ENCODE measurements at places on chromosomes 13 and 19.
A peak's percentile ranks its signal among the peaks of the same experiment; 100 is the strongest.

DNA sequence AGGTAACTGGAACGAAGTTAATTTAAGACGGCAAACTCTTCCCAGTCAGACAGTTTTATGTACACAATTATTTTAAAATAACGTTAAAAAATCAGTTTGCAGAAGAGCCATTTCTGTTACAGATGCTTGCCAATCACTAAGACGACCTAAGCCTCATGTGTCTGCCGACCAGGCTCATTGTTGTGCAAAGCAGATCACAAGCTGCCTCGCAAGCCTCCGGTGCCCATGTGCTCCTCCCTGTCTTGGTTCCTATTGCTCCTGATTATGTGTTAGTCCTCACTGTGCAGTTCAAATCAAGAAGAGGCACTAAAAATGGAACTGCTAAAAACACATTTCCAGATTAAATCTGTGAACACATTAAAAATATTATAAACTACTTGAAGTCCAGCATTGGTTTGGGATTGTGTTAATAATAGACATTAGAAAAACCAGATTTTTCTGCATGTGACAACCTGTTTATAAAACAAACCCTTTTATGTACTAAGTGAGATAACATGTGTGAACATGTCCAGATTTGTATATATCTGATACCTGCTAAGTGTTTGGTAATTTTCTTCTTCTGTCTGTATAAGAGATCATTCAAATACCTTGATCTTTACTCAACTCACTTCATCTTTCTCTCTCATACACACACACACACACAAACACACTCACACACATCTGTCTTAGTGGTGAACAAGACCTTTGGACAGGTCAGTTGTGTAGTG lies 81.9 kb upstream of the SLC15A1 start:
- DNase-seq = no peak

DNA sequence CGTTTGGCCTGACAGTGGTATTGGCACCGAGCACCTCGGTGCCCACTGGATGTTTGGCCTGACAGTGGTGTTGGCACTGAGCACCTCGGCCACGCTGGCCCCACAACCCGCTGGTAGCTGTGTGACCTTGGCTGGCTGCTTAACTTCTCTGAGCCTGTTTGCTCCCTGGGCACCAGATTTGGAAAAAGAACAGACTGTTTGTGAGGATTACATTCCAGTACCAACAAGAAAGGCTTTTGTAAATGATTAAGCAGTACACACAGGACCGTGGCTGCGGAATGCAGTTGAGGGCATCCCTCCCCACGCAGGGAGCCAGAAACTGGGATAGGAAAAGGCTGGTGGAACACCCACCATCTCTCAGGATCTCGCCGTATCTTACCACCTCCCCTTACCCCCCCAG lies 31.9 kb downstream of the SLC25A42 start:
- DNase-seq = no peak

DNA sequence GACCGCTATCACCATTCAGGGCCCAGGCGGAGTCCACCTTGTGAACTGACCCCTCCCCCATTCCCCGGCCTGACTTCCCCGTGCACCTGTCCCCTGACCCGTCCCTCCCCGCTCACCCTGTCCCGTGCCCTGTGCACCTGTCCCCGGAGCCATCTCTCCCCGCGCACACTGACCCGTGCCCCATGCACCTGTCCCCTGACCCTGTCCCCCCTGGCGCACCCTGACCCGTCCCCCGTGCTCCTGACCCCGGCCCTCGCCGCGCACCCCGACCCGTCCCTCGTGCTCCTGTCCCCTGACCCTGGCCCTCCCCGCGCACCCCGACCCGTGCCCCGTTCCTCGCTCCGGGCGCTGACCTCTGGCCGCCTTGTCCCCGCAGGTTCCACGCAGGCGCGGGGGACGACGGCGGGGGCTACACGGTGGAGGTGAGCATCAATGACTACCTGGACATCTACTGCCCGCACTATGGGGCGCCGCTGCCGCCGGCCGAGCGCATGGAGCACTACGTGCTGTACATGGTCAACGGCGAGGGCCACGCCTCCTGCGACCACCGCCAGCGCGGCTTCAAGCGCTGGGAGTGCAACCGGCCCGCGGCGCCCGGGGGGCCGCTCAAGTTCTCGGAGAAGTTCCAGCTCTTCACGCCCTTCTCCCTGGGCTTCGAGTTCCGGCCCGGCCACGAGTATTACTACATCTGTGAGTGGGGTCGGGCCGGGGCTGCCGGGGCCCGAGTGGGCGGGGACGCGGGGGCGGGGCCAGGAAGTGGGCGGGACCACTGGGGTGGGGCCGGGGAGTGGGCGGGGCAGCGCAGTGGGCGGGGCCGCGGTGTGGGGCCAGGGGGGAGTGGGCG lies 9.7 kb downstream of the EFNA2 start:
- DNase-seq = no peak

DNA sequence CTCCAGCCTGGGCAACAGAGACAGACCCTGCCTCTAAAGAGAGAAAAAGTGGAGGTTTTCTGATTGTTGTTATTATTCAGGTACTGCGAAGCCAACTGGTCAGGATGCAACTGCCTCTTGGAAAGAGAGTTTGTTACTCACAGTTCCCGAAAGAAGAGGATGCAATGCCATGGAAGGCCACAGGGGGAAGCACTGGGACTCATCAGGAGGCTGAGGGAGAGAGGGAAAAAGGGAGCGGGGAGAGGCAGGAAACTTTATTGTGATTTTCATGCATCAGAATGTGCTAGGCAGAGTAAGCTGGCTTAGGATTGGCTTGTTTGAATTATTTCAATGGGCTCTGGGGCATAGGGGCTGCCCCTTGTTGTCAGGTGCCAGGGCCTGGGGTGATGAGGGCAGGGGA lies 27.6 kb downstream of the MYO9B start:
- DNase-seq = no peak

- DNase-seq = no peak
Observed at GRCh38 chr13:30618186-30618929, 638 bp downstream of the USPL1 start.

DNA sequence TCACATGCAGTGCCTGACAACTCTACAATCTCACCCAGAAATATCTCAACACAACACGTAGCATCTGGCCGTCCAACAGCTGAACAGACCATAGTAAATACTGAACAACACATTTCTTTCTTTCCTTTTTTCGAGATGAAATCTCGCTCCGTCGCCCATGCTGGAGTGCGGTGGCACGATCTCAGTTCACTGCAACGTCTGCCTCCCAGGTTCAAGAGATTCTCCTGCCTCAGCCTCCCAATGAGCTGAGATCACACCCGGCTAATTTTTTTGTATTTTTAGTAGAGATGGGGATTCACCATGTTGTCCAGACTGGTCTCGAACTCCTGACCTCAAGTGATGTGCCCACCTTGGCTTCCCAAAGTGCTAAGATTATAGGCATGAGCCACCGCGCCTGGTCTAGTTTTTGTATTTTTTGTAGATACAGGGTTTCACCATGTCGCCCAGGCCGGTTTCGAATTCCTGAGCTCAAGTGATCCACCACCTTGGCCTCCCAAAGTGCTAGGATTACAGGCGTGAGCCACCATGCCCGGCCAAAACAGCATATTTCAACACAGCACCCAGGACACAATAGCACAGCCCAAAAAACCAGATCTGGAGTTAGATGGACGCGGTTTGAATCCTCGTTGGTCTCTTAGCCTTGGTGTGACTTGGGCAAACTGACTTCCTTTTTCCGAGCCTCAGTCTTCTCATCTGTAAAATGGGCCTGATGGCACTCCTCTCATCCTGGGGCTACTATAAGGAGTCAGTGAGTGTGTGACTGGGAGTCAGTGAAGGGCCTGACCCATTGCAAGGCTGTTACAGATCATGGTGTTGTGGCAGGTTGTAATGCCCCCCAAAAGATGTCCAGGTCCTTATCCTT lies 22.6 kb downstream of the CYP2A6 start:
- no peak for DNase-seq

DNA sequence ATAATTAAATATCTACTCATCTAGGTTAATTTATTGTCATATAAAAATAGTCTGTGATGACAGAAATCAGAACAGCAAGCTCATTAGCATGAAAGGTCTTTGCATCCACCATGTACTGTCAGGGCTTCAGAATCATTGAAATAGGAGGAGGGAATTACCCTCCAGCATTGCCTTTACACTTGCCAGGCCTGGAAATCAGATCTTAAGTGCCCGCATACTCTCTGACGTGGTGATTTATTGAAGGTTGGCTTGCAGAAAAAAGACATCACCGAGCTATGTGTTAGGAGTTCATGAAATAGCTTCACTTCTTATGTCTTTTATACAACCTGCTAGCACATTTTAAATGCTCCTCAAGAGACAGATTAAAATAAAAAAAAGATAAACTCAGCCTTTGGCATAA lies 661.7 kb upstream of the SLITRK1 start:
- DNase-seq = no peak

DNA sequence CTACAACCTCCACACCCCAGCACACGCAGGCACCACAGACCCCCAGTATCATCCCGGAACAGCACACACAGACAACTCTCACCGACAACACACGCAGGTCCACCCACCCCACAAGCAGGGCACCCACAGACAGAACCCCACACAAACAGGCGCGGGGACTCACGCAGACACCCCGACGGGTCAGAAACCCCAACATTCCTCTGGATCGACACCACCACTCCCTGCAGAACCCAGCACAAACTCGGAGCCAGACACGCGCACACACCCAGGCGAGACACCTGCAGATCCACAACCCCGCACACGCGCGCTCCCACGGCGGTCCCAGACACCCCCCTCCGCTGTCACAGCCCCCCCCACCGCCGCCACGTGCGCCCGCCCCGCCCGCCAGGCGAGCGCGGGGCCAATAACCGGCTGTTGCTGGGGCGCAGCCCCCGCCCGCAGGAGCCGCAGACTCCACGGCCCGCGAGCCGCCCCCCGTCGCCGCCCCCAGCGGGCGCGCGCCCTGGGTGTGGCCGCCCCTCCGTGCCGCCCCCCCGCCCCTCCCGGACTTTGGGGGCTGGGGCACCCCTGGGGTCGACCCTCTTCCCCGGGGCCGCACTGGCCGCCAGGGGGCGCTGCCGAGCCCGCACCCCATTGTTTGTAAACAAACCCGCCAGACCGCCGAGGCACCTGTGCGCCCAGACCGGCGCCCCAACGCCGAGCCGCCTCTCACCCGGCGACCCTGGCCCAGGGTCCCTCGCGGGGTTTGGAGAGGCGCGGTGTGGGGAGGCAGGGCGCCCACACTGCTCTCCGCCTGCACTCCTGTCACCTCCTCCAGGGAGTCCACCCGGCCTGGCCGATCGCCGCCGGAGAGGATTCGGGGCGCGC lies 712 bp downstream of the BBC3 start:
- no peak for DNase-seq

DNA sequence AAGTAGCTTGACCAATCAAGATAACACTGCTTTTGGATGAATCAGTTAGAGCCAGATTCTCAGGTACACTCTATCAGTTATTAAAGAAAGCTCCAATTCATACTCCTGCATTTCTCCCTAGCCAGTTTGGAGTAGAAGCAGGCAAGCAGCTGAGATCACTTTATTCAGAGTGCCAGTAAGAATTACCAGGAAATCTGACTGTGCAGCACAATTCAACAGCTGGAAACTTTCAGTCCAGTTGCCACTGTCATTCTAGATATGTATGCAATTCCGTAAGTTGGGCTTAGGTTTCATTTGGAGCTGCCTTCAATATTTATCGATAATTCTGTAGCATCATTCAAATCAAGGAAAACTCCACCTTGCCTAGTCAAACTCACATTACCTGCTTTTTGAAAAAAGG lies 2625.6 kb upstream of the PCDH20 start:
- DNase-seq = no peak

DNA sequence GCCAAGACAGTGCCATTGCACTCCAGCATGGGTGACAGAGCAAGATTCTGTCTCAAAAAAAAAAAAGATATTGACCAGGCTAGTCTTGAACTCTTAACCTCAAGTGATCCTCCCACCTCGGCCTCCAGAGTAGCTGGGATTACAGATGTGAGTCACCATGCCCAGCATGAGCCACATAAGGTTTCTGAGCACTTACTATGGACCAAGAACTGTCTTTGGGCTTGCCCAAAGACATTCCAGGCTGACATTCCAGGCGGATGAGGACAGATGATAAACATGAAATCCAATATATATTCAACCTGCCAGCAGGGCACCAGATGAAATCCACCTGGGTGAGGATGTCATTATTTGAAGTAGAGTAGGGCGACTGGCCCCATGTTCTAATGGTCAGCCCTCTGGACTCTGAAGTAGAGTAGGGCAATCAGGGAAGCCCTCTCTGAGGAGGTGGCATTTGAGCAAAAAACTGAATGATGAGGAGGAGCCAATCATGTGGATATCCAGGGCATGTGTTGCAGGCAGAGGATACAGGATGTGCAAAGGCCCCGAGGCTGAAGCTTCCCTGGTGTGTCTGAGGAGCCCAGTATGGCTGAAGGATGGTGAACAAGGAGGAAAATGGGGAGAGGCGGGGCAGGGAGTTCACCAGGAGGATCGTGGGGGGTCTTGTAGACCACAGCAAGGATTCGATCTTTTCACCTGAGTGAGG lies 4.0 kb downstream of the C19orf38 start:
- DNase-seq = no peak

GRCh38 chr13:72181661-72182060 lies 314.7 kb upstream of the DACH1 start:
- no peak for DNase-seq

DNA sequence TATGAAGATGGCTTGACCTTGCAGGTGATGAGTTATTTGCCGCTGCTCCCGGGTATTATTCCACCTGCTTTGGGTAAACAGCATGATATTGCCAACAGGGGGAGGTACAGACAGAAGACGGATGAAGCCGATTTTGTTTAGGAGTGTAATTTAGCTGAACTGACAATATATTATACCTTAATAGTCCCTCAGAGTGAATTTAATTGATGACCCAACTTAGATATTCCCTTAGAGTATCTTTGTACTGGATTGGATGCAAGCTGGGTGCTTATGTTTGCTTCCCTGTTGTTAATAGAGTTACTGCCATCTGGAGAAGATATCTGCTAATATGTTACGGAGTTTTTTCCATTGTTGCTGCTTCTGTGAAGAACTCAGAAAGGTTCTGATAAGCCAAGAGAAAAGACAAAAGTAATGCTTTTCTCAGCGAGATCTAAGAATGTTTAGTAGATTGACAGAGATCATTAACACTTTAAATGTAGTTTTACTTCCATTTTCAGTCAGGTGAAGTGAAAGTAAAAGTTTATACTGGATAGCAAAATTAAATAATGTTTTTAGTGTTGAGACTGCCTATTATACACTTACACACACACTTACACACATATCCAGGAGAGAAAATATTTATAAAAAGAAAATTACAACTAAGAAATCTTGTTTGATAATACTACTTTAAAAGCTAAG lies 2220.8 kb upstream of the PCDH20 start:
- no peak for DNase-seq

DNA sequence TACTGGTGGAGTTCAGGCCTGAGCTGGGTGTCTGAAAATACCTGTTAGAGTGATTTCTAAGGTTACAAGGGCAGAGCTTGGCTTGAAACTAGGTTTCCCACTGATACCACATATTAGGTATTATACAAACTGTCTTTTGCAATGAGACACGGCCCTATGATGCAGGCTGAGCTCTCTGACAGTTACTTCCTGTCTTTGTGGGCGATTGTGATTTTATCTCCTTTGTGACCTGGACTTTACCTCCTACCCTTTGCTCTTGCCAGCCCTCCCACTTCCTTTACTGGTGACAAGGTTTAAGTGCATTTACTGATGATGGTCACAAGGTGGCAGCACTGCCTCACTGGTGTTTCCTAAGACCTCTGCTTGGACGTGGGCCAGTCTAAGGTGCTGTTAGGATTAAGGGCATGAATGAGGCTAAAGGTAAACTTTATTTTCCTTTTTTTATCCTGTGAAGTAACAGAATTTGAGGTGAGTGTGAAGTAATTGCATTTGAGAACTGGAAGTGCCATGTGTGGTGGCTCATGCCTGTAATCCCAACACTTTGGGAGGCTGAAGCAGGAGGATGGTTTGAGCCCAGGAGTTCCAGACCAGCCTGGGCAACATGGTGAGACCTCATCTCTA lies 7.7 kb upstream of the CXCL17 start:
- DNase-seq = peak; percentile 51
